ENCODE measurements at places on chromosomes 3 and 15. TPM values are rescaled to one million over a fixed set of nuclear protein-coding genes. Genes with fewer than 3 reads are reported as not detected.

DNA sequence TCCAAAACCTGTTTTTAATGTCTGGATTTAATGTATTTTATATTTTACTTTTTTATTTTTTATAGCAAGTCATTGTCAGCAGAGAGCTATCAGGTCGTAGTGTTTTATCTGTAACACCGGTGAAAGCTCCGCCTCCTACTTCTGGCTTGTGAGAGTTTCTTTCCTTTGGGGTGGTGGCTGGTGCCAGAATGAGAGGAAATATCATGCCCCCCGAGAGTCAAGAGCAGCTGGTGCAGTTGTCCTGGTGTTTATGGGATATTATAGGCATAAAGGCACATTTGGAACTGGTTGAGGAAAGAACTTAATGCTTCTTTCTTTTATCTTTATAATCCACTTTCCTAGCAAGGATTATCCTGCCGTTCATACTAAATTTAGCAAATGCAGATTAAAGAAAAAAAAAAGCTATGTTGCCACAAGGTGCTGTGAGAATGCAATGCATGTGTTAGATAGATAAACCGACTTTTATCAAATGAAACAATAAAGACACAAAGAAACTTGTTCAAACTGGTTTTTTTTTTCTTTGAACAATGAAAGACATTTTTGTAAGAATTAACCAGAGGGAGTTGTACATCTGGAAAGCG, 260.1 kb upstream of the PLSCR5 start:
- no peak for DNase-seq

SNRPN gene
- 21.1 TPM for total RNA-seq

TPRG1 gene
- total RNA-seq = 1.9 TPM

DNA sequence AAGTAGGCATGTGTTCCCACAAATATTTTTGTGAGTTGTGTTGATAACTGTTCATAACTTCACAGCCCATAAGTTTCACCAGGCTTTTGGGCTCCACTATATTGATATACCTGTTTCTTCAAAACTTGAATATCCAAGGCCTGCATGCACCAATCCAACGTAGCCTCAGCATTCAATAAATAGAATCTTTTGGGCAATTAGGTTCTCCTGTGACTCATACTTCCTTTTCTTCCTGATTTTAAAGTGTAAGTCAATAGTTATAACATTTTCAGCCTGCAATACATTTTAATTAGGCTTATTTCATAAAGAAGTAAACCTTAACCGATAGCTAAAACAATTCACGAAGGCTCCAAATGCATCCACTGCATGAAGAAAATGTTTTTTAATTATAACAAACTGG, 97.8 kb upstream of the SPRED1 start:
- DNase-seq = no peak

OR5K2 gene
- total RNA-seq = not detected
